T follicular helper cell (primary cell): ENCODE measurements at places on chromosomes 4 and X.

DNA sequence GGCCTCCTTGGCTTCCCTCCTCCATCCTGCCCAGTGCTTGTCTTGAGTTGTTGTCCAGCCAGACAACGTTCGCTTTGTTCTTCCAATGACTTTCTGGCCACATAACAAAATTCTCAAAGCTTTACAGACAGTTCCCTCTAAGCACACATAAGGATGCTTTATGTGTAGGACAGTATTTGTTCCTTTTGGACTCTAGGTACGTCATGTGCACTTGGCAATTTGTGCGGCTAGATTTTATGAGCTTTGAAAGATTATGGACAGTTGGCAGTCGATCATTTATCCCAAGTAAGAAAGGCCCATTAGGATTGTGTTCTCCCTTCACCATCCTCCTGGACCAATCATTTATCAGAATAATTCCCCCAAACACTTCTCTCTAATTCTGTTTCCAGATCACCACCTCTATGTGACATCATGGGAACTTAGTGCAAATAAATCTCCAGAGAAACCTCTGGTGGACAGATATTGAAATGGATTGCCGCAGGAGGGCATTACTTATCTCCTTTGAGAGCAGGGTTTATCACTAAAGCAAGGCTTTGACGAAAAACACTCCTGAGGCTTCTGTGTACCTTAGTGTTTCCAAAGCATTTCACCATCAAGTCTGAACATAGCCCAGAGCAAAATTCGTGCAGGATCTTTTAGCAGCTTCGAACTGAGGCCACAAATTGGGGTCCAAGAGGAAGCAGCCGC is 77.4 kb upstream of the BMPR1B start:
- DNase-seq = no peak

- no peak for DNase-seq
Observed at GRCh38 chr4:49032440-49033161, 46.5 kb downstream of the CWH43 start.

- DNase-seq = no peak
Observed at GRCh38 chr4:156941940-156942548, 29.6 kb downstream of the PDGFC start.

DNA sequence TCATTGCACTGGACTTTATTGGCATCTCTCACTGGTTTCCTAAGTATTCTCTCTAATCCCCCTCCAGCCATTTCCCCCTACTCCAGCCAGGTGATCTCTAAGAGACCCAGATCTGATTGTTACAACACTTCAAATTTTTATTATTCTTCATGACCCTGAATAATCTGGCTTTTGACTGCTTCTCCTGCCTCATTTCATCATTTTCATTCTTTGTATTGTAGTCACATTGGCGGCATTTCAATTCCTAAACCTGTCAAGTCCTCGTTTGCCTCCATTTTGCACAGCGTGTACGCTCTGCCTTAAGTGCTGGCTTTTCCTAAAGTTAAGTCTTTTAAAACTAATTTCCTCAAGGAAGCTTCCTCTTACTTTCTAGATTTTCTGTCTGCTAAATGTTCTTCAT is 31.6 kb downstream of the UBE2K start:
- no peak for DNase-seq

GRCh38 chr4:776743-777441 is 49.0 kb downstream of the CPLX1 start:
- no peak for DNase-seq
